ENCODE measurements at places on chromosomes 2 and 18.

DNA sequence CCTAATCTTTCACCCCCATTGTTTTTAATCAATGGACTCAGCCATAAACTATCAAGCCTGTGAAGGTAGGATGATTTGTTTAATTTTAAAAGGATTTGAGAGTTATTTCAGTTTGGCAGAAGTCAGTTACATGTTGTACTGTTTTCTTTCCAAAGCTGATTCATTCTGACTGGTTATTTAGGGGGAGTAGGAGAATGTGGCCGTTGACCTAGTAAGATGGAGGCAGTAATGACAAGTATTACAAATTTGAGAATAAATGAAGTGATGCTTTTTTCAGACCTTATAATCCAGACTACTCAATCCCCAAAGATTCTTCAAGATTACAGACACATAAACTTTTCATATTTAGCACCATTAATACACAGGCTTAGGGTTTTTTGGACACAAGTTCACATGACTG, 4.3 kb downstream of the EPHA4 start:
- no peak for DNase-seq

DNA sequence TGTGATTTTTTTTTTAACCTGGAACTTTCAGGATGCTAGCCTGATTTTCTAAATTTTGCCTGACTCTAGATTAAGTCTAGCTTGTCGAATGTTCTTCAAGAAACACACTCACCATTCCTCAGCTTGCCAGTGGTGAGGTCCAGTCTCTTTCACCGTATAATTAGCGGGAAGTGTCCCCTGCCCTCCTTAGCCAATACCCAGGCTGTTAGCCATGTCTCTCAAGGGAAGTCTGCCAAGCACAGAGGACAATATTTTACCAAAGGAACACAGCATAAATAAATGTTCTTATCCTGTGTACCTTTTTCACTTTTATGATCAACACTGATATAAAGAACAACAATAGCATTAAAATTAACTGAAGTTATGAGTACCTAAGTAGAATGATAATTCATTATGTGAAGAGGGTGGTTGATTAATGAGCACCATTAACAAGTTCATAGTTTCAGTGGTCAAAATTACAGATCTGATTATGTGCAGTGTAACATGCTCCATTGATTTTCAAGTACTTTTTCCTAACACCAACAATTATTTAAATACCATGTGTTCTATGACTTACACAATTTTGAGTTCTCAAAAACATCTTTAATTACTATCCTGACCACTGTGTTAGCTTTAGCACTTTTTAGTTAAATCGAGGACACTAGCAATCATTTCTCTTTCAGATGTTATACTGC, 445.8 kb upstream of the RAB12 start:
- DNase-seq, result no peak

DNA sequence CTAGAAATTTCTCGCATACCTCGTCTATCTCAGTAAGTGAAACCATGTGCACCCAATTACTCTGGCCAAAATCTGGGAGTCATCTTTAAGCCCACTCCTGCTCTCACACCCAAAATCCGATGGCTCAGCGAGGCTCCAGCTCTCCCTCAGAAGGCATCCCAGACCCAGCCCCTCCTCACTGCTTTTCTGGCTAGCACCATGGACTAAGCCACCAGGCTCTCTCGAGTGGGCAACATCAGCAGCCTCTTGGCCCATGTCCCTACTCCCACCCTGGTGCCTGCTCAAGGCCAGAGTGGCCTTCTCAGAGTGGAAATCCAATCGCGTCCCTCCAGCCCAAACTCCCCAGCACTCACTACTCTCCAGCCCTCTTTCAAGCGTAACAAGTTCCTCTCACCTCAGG, 27.2 kb downstream of the TNS1 start:
- no peak for DNase-seq

GRCh38 chr2:10923965-10924364, 12.2 kb downstream of the KCNF1 start:
- DNase-seq, result no peak

GRCh38 chr2:143819190-143819735, 690.0 kb downstream of the ARHGAP15 start:
- DNase-seq, result no peak

DNA sequence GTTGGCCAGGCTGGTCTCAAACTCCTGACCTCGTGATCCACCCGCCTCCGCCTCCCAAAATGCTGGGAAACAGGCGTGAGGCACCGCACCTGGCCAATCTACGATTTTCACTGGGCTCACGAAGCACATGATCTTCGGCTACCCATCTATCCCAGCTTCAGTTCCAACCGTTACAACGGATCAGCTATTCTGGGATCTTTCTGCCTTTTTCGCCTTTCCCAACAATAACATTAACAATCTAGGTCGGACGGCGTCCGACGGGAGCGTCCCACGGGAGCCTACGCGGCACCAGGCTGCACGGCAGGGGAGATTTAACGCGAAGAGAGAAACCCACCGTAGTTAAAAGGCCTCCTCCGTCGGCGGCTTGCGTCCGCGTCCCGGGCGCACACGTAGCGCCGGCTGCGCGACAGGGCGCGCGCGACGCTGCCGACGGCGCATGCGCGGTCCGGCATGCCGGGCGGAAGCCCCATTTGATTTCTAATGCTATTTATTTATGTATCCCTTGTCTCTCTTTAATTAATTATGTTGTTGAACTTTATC, at the start of gene MSL3B:
Gene MSL3B (minus strand): TSS at position 394 of the 540 bp plus-strand sequence.
- peak; percentile 89 for DNase-seq

DNA sequence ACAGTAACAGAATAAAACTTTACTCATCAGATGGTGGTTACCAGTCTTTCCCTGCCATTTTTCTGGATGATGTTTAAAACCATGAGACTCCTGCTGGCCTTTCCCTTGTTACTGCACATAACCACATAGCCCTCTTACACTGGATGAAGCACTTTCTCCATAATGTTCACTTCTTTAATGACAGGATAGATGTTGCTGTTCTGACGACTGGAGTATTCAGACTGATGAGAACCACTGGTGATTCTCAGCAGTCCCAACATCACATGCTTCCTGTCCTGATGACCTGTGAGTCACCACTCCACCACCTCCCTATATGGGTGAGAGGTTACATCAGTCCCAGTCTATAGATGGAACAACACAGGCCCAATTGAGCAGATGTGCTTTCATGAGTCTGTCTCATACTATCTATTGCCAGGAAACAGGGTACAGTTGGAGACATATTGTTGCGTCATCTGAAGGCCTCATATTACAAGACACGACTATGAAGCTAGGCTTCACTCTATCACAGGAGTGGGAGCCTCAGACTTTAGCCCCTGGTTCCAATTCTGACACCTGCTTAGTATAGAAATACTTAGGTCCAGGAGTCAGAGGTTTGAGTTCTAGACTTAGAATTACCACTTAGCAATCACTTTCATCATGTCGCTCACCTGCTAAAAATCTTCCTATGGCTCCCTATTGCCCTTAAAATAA, 145.7 kb upstream of the KLF7 start:
- DNase-seq, result peak; percentile 67

GRCh38 chr2:7448578-7449264, 531.5 kb downstream of the RNF144A start:
- DNase-seq, result no peak
